Muscle of back (tissue), 13 donors: ENCODE measurements at places on chromosomes 16 and 17.

- DNase-seq: no peak
Measured at GRCh38 chr17:73196500-73196899, 3.6 kb downstream of the COG1 start.

DNA sequence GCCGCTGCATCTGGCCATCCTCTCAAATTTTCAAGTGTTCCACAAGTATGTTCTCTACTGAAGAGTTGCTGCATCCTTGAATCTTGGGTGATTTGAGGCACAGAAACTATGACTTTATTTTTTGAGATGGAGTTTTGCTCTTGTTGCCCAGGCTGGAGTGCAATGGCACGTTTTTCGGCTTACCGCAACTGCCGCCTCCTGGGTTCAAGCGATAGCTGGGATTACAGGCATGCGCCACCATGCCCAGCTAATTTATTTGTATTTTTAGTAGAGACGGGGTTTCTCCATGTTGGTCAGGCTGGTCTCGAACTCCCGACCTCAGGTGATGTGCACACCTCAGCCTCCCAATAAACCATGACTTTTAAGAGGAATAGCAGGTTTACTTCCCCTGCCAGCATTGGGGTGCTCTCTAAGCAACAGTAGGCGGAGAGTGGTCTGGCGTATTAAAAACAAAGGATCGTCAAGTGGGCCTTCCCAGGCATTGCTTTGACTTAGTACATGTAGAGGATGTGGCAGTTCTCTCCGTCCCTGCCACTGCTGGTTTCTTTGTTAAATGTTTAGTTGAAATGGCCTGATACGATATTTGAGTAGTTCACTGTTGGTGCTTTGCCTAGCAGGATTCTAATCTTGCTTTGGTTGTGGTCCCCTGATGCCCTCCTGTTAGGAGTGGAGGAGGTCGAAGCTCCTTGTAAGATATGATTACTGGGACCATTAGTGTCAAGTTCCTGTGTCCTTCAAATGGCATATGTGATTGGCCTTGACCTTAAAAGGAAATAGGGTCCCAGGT, 9.5 kb downstream of the PYCARD start:
- no peak for DNase-seq

DNA sequence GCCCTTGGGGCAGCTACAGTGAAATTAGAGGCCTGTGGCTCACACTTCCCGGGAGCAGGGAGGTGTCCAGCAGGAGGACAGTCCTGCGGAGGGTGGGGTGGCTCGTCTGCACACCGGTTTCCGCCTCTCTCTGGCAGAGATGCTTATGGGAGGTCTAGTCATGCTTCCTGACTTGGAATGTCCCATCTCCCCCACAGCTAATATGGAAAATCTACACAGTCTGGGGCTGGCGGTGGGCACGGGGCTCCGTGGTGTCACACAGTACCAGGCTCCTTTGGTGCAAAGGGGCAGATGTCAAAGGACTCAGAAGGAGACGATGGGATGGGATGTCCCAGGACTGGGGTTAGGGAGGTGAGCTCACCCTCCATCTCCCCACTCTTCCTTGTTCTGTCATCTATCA, 44.1 kb upstream of the DOC2B start:
- DNase-seq: no peak

GRCh38 chr17:1473170-1473569, 17.1 kb upstream of the CRK start:
- no peak for DNase-seq

DNA sequence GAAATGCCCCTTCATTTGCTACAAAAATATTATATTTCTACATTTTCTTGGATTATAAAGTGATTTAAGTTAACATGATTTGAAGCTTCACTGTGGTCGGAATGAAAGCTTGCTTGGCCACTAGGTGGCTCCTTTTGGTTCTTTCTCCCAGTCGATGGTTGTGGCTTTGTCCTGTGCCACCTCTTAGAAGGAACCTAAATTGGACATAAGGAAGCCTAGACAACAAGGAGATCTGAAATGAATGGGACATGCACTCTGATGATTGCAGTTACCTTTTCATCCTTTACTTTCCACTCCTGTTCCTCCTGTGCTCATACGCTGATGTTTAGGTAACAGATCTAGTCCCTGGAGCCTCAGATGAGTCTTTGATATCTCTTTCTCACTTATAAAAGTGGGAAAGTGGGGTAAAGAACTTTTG, 39.2 kb downstream of the FTO start:
- DNase-seq: no peak

DNA sequence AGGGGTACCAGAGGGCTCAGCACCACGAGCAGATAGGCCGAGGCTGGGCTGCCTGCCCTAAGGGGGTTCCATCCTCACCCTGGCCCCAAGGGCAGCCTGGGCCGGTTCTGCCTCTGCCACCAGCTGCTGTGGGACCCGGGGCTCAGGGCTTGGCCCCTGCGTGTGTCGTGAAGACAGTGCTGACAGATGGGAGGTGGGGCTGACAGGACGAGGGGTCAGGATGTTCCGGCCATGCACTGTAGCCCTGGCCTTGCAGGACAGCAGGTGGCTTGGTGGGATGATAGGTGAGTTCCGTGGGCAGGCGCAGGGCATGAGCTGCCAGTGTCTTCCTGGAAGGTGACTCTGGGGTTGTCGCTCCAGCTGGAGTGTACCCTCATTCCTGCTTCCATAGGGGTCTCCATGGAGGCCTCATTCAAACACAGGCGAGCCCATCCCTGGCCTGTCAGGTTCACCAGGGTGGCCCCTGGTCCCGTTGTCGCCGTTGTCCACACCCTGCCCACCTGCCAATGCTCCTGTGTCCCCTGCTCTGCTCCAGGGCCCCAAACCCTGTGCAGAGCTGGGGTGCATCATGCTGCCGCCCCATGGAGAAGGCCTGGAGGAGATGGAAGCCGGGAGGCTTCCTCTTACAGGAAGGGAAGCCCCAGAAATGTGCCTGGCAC, 57.2 kb downstream of the WDR45B start:
- DNase-seq: no peak

GRCh38 chr16:53090591-53091411, 36.0 kb downstream of the CHD9 start:
- DNase-seq: peak; percentile 99
